ENCODE measurements at places on chromosomes 11 and 22.

GRCh38 chr22:50490531-50491308, 4.1 kb downstream of the MIOX start:
- DNase-seq: no peak

DNA sequence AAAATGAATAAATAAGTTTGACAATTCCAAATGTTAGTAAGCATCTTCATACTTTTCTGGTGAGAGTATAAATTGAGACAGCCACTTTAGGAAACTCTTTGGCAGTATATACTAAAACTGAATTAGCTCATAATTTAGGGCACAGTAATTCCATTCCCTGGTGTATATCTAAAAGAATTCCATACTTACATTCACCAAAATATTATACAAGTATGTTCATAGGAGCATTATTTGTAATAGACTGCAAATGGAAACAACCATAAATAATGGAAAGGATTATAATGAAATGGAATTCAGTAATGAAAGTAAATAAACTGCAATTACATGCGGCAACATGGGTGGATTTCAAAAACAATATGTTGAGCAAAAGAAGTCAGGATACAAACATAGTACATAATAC, 315.8 kb upstream of the LRRC4C start:
- no peak for DNase-seq

DNA sequence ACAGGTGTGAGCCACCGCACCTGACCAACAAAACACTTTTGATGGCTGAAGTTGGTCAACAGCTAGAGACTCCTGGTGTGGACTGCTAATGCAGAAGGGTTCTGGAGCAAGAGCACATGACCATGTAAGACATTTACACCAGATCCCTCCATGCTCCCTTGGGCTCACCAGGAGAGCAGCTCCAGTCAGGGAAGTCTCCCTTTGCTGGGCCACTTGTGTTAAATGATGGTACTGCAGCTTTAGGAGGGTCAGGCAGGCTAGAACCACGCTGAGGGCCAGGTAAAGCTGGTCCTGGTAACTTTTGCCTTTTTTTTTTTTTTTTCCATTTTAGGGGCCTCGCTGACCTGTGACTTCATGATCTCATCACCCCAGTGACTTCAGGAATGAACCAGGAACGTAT, 146.4 kb downstream of the FBXO7 start:
- no peak for DNase-seq

GRCh38 chr11:2395211-2395730, 5.3 kb upstream of the TSSC4 start:
- no peak for DNase-seq

DNA sequence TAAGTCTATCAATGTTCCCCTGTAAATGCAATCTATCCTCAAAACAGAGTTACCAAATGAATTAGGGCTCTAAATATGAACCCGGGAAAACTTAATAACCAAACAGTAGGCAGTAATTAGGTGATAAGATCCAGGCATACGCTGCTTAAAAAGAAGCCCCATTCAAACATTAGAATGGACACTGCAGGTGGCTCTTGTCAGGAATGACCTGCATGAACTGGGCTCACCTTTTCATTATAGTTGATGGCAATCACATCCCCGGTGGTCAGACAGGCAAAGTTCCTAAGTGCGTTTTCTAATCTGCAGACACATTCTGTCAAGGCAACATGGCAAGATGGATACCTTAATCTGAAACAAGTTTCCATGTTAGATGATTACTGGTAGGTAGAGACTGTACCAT, 14.0 kb downstream of the UFD1 start:
- DNase-seq: no peak

DNA sequence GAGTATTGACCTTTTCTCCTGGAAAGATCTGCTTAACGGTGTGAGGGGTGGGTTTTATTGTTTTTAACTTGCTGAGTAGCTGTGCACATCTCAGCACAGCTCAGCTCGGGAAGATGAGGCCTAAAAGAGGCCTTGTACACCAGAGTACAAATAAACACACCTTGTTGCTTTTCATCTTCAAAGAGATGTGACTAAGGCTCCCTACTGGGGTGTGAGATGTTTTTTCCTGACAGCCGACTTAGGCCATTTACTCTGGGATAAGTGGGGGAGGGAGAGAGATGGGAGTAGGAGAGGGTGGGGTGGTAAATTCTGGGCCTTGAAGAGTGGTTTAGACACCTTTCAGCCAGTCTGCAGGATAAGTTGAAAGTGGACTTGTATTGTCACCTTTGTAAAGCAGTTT, 2.9 kb downstream of the LDLRAD3 start:
- DNase-seq: no peak

- DNase-seq: no peak
These were observed 53.3 kb upstream of the GLYAT start for GRCh38 chr11:58784995-58785394.

DNA sequence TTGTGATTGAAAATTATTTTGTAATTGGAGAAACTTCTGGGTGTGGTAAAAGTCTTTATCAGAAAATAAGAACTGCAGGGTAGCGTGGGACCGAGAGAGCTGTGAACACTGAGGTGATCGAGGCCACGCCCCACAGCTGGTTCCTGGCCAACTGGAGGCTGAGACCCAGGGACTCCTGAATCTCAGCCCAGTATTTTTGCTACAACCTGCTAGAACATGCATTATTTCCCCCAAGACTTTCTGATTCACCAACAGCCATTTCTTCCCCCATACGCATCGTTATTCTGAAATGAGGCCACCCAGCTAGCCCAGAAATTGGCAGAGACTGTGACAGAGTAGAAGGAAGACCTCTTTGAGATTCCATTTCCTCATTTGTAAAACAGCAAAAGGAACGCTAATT, 3.4 kb upstream of the FGF19 start:
- DNase-seq: no peak

DNA sequence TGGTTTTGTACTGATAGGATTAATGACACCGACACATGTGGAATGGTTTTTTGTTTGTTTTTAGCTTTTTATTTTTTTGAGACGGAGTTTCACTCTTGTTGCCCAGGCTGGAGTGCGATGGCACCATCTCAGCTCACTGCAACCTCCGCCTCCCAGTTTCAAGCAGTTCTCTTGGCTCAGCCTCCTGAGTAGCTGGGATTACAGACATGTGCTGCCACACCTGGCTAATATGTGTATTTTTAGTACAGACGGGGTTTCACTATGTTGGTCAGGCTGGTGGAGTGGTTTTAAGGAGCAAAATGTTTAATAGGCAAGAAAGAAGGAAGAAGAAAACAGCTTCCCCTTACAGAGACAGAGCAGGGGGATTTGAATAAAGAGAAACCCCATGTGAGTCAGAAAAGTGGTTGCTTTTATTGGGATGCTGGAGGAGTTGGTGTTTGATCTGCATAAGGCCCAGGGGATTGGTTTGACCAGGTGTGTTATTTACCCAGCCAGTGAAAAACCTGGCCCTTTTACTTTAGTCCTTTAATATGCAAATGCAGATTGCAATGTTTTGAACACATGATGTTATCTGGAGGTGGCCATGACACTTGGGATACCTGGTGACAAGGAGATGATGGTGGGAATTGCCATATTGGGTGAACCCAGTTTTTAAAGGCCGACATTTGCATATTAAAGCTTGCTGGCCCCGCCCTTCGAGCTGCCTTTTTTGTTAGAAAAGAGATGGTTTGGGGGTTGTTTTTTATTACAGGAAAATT, 24.3 kb downstream of the SUSD2 start:
- DNase-seq: no peak

DNA sequence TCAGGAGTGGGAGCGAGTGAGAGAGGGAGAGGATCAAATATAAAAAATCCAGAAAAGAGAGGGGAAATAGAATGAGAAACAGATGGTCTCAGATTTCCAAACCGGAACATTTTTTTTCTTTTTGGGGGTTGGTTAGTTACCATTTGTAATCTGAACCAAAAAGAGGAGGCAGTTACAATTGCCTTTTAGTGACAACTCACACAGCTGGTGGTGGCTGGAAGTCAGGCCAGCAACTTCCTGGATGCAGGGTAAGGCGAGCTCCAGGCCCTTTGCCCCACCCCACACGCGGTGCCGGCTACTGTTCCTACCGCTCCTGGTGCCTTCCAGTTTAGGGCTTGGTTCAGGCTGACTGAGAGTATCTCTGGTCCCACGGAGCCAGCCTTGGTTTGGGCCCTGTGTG, 21.0 kb upstream of the UBASH3B start:
- DNase-seq: no peak

DNA sequence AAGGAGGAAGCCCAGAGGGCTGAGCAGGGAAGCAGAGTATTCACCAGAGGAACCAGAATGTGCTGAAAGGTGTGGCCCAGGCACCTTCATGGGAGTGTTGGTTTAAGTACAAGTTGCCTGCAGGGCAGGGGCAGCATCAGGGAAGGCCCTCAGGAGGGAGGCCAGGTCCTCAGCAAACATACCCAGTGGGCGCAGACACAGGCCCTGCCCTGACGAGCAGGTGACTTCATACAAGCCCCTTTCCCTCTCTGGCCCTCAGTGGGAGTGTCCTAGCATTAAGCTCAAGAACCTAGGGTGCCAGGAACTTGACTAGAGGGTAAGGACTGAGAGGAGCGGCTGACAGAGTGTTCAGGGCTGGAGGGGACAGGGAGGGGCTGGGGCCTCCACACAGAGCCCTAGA, 7.5 kb upstream of the CASTOR1 start:
- DNase-seq: no peak

GRCh38 chr11:19075636-19076035, 15.1 kb upstream of the MRGPRX2 start:
- DNase-seq: no peak

GRCh38 chr22:36065462-36065774, 36.8 kb upstream of the RBFOX2 start:
- DNase-seq: no peak

- no peak for DNase-seq
These were observed 697 bp upstream of the PAFAH1B2 start for GRCh38 chr11:117143390-117143789.

DNA sequence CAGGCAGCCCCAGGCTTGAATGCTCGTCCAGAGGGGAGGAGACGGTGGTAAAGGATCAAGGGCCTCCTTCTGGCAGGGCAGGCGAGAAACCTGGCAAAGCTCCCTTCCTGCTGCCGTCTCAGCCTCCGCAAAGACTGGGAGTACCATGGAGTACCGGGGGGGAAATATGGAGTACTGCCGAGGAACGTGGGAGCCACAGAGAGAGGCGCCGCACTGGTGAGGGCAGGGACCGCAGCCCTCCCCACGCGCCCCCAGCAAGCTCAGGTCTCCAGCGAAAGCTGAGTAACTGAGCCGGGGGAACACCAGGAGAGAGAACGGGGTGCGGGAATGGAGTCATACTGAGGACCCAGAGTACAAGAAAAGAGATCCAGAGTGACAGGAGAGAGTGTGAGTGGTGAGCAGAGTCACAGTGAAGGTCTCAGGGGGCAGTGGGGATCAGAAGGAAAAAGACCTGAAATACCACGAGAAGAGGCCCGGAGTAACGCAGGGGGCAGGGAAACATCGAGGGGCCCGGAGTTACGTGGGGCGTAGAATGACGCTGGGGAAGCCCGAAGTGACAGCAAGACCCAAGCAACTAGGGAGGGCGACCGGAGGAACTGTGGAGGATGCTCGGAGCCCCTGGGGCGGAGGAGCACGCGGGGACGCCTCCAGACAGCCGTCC, 740 bp downstream of the EML3 start:
- no peak for DNase-seq

GRCh38 chr11:47123094-47123493, 53.6 kb downstream of the ARFGAP2 start:
- DNase-seq: no peak

DNA sequence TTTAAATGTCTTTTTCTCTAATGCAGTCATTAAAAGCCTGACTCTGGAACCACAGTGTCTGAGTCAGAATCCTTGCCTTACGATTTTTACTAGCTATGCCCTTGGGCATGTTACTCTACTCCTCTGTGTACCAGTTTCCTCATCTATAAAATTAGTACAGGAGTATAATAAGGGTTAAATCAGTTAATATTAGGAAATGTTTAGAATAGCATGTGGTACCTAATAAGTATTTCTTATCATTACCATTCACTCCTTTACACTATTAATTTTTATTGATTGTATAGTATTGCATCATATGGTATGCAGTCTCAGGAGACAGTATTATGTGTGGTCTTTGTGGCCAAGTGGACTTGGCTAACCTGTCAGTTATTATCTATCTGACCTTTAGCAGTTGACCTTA, 68.2 kb downstream of the METTL15 start:
- no peak for DNase-seq

- DNase-seq: no peak
These were observed 6.9 kb downstream of the DLG2 start for GRCh38 chr11:85620256-85620655.

DNA sequence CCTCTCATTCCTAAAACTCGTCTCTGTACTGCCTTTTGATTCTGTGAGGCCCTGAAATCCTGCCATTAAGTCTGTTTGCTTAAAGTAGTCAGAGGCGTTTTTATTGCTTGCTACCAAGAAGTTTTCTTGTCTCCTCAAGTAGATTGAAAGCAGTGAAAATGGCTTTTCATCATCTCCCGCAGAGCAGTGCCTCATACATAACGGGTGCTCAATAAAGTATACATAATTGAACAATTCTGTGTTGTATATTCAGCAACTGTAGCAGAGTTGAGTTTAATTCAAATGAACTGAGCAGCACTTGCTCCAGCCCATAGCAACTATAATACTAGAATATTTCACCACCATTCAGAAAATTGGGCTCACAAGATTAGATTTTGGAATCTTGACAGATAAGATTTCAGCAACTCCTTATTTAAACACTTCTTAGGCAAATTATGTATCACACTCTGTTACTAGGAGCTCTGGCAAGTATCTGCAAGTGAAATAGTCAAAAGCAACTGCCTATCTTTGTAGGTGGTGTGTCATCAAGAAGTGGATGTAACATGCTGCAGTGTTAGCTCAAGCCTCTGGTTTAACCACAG, 20.0 kb downstream of the FIBIN start:
- DNase-seq: no peak

GRCh38 chr11:29032384-29033149, 924.4 kb downstream of the METTL15 start:
- no peak for DNase-seq

GRCh38 chr22:47196166-47196849, 433.9 kb downstream of the TBC1D22A start:
- DNase-seq: no peak

GRCh38 chr11:16779436-16779835, 41.0 kb downstream of the C11orf58 start:
- no peak for DNase-seq

DNA sequence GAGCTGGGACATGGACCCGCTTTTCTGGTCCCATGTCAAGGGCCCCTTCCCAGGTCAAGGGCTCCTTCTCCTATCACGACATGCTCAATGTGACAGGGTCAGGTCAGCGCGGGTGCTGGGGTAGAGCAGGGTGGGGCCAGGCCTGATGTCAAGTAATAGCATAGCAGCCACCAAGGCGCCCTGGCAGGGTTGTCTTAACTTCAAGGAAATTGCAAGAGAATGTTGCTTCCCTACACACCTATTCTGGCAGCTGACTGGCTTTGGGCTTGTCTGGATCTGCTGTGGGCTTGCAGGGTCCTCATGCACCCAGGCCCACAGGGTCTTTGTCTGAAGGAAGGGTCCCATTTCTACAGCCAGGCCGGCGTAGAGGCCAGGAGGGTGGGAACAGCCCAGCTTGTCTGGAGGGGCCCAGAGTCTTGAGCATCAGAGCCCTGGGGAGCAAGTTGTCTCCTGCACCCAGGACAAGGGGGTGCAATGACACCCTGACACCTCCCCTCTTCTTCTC, 71.4 kb downstream of the BUD13 start:
- no peak for DNase-seq

- DNase-seq: no peak
These were observed 86.8 kb downstream of the AMOTL1 start for GRCh38 chr11:94854770-94855633.

GRCh38 chr11:106088896-106089295, 11.4 kb downstream of the AASDHPPT start:
- no peak for DNase-seq

- DNase-seq: no peak
These were observed 12.9 kb downstream of the EHD1 start for GRCh38 chr11:64865286-64866172.

GRCh38 chr22:42258126-42258525, 12.3 kb downstream of the TCF20 start:
- DNase-seq: no peak

All from stimulated activated CD8-positive, alpha-beta memory T cell treated with anti-CD3 and anti-CD28 coated beads, Interleukin-7, amount 100 ng/mL, for 1 hour (primary cell).